Stimulated activated CD4-positive, alpha-beta T cell treated with anti-CD3 and anti-CD28 coated beads, Interleukin-12 subunit alpha, Interleukin-12 subunit beta, amount 100 ng/mL, for 24 hours (primary cell): ENCODE measurements at places on chromosomes 5 and 9.

GRCh38 chr9:114446036-114446435 lies 58.3 kb upstream of the AKNA start:
- no peak for DNase-seq

GRCh38 chr9:114806526-114806900 lies 674 bp upstream of the TNFSF15 start:
- DNase-seq, result no peak

GRCh38 chr5:94010814-94011213 lies 269.4 kb upstream of the POU5F2 start:
- DNase-seq, result no peak

DNA sequence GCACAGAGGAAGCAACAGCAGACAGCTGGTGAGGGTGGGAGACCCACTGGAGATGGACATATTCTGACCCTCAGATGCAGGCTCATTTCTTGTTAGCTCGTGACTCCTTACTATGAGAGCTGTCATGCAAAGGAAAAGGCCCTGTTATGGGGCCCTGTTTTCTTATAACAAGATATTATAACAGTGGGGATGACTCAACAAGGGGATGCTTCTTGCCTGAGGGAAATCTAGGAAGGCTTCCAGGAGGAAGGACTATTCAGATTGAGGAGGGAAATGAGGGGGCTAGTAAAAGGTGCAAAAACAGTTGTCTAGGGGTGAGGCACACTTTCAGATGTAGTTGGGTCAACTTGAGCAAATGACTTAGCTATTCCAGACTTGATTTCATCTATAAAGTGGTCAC lies 83.0 kb downstream of the DAB2IP start:
- DNase-seq, result no peak

GRCh38 chr9:87178302-87178701 lies 231.0 kb upstream of the GAS1 start:
- no peak for DNase-seq

GRCh38 chr9:106945727-106946660 lies 83.0 kb downstream of the ZNF462 start:
- DNase-seq, result no peak

DNA sequence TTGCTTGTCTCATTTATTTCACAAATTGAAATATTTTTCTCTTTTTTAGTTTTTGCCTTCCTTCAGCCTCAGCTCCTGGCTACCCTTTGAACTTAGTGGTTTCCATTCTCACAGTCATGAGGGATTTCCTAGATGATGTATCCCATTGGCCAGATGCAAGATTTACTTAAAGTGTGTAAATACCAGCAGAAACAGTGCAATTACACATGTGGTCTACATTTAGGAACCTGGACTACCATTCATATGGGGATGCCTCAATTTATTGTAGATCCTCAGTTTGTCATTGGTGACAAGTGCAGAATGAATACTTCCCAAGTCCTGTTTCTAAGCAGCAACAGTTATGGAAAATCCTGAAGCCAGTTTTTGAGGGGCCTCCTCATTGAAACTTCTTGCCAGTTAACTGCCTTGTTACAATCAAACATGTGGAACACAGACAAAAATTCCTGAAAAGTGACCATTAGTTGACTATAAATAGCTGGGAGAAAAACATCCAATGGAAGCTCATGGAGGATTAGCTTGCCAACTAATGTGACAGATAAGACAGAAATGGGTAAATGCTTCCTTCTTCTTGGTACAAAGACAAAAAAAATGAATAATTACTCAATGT lies 113.6 kb upstream of the FER start:
- DNase-seq, result no peak

GRCh38 chr5:36436306-36436705 lies 134.6 kb upstream of the RANBP3L start:
- DNase-seq, result no peak

GRCh38 chr5:134769206-134769605 lies 10.6 kb downstream of the DDX46 start:
- no peak for DNase-seq

GRCh38 chr9:13684656-13685055 lies 405.2 kb upstream of the MPDZ start:
- DNase-seq, result no peak

GRCh38 chr9:127159949-127160610 lies 37.6 kb upstream of the ANGPTL2 start:
- DNase-seq, result no peak

GRCh38 chr9:86464242-86464641 lies 110.0 kb upstream of the TUT7 start:
- no peak for DNase-seq

DNA sequence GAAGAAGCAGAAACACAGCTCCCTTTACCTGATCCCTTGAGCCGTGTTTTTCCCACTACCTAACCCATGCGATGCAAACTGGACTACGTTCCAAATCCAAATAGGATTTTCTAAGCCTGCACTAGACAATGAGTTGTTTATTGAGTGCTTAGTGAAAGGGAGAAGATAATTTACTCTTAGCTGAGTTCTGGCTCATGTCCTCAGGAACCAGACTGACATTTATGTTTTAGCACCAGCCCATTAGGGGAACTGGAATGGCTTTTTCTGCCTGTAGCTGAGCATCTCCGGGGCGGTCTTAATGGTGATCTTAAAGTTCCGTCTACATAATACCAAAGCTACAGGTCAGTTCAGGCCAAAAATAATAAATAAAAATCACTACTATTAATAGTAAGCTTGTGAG lies 81.5 kb downstream of the SH3TC2 start:
- DNase-seq, result no peak

GRCh38 chr5:152883066-152883775 lies 478.1 kb upstream of the NMUR2 start:
- DNase-seq, result no peak

DNA sequence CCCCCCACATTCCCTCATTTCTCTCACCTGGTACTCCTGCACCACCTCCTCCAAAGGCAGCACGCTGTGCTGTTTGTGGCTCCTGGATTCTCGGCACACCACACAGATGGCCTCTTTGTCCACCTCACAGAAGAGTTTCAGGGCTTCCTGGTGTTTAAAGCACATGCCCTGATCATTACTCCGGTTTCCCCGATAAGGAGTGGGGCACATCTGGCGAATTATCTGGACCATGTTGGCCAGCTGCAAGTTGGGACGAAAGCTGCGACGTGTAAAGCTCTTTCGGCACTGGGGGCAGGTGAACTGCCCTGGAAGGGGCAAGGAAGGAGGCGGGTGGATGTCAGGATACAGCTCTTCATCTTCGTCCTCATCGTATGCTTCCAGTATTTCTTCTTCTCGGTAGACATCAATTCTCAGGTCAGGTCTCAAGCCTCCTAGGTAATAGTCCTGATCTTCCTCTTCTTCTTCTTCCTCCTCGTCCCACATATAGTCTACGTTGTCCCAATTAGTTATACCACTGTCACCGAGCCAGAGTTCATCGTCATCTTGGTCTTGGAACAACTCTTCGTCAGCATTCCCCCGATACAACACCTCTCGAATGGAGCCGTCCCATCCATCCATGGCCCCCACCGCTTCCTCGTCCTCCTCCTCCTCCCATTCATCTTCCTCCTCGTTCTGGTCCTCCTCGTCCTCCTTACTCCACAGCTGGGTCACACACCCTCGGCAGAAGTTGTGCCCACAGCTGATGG lies 796 bp downstream of the TRIM52 start:
- no peak for DNase-seq

GRCh38 chr9:114432323-114433067 lies 44.7 kb upstream of the AKNA start:
- DNase-seq, result no peak
